Smooth muscle cell of the pulmonary artery (primary cell): ENCODE measurements at places on chromosomes 5 and 9. TPM values are rescaled to one million over a fixed set of nuclear protein-coding genes. Genes with fewer than 3 reads are reported as not detected.

The PCDHGB7 gene
- 13.8 and 14.7 TPM in 2 replicates for total RNA-seq

The CDC20B gene
- 0.07 TPM in 1 of 2 replicates, not detected in the other for total RNA-seq

The GFI1B gene
- total RNA-seq, result not detected in 2 replicates

The CDC37L1 gene
- total RNA-seq, result 17.5 and 20.0 TPM in 2 replicates

The OTP gene
- total RNA-seq, result not detected in 2 replicates
